ENCODE measurements at places on chromosomes 7 and 10.
A peak's percentile ranks its signal among the peaks of the same experiment; 100 is the strongest.

DNA sequence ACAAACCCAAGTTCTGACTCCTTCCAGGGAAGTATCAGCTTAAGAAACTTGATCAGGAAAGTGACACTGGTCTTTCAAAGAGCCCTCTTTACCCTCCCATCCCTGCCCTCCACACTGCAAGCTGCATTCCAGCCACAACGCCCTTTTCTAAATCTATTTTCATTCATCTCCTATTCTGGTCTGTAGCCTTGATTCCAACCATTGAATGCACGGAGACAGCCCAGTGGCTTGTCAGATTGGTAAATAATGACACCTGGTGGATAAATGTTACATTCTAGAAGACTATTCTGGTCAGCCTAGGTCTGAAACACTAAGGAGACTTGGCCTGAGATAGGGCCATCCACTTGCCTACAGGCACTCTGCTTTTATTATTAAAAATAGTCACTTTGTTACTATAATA, 20.9 kb downstream of the MORN4 start:
- DNase-seq: peak; percentile 10

DNA sequence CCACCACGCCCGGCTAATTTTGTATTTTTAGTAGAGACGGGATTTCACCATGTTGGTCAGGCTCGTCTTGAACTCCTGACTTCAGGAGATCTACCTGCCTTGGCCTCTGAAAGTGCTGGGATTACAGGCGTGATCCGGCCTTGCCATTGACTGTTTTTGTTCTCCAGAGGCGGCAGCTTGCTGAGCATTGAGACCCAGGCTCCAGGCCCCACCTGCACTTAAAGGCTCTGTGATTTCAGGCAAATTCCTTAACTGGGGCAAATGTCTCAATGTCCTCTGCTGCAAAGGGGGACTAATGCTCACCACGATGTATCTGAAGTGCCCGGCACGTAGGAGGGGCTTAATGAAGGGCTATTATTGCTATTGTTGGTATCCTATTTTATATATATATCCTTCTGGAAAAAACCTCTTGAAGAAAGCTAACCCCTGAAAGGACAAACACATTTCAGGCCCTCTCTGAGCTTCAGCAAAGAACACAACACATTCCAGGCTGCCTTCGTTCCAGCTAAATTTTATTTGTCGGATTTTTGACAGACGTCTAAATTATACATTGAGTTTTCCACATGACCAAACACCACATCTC, 29.0 kb downstream of the TRIM8 start:
- no peak for DNase-seq

- DNase-seq: no peak
Observed at GRCh38 chr10:85612833-85613232, 753.8 kb downstream of the GRID1 start.

DNA sequence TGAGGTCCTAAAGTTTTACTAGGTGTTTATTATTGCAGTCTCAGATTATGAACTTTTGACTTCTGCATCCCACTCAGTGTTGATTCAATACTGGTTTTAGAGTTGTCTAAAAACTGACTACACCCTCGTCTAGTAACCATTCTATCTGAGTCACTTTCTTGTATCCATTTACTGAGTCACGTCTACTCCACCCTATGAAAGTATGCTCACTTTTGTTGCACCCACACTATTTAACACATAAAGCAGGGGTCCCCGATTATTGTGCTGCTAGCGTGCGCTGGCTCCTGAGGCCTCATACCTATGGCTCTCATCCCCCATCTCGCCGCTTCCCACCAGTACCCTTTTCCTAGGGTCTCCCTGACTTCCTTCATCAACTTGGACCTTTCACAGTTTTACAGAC, 2.0 kb downstream of the SAMD9 start:
- DNase-seq: no peak

DNA sequence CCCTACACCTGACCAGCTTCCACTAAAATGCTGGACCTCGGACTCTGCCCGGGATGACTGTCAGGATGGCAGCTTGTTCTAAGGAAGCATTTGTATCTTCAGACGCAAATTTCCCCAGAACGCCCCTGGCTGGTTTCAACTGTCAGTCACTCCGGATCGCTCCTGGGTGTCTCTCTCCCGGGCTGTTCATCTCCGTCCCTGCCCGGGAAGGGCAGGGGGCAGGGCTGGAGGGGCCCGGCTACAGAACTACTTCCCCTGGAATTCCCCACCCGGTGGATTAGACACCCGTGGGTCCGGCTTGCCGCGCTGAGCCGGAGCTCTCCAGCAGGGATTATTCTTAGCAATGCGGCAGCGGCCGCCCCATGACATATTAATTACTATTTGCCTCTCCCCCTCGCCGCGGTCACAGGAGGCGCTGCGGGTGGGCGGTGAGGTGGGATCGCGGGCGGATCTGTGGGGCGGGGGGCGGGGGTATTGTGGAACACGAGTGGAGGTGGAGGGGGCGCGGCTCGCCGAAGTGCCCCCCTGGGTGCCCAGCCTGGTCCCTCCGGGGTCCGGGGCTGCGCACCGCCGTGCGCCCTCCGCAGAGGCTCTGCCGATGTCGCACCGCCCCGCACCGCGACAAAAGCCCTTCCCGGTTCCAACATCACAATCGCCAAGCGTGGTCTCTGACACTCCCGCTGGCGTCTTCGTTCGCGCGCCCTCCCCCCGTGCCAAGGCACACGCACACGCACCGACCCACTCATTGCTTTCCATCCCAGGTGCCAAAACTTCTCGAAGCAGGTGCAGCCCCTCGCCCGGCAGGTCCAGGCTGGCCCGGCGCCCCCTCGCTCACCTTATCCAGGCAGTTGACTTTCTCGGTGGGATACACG, 276.1 kb upstream of the NEBL start:
- DNase-seq: no peak

DNA sequence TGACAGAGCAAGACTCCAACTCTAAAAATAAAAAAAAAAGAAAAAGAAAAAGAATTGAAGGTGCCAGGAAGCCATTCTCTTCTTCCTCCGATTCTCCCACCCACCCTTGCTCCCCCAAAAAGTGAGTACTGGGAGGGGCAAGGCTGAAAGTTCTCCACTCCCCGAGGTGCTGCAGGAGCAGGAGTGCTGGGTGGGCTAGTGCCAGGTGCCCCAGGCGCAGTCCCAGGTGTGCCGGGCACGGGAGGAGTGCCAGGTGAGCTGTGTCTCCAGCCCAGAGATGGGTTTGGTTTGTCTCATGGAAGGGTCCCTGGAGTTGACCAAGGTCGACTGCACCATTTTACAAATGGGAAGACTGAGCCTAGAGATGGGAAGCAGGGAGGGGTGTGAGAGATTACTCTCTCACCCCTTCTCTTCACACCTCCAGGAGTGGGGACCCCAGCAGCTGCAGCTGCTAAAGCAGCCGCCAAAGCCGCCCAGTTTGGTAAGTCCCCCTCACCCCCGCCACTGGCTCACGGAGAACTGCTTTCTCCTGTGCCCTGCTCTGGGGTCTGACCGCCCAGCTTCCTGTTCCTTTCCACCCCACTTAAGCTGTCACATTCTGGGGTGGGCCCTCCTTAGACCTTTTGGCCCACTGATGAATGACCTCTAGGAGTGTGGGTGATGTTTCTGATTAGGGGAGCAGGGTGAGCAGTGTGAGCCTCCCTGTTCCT, 26.2 kb upstream of the LIMK1 start:
- DNase-seq: no peak

Measured in urinary bladder (tissue), 4 donors.